Pancreas (tissue), 10 donors: ENCODE measurements at places on chromosomes 2 and 18.

GRCh38 chr2:60717691-60718090, 38.4 kb upstream of the PAPOLG start:
- DNase-seq, result no peak
- H3K27me3 ChIP-seq, result no peaks in the 10 kb centered on the region
- no peaks in the 10 kb centered on the region for H3K36me3 ChIP-seq
- H3K4me1 ChIP-seq, result no peaks in the 10 kb centered on the region

- DNase-seq, result no peak
- no peaks in the 10 kb centered on the region for H3K27me3 ChIP-seq
- H3K4me3 ChIP-seq, result no peak overlapping the region
- H3K4me1 ChIP-seq, result no peaks in the 10 kb centered on the region
- no peak overlapping the region for H3K27ac ChIP-seq
Observed at GRCh38 chr2:199336546-199336945, 121.2 kb downstream of the SATB2 start.

DNA sequence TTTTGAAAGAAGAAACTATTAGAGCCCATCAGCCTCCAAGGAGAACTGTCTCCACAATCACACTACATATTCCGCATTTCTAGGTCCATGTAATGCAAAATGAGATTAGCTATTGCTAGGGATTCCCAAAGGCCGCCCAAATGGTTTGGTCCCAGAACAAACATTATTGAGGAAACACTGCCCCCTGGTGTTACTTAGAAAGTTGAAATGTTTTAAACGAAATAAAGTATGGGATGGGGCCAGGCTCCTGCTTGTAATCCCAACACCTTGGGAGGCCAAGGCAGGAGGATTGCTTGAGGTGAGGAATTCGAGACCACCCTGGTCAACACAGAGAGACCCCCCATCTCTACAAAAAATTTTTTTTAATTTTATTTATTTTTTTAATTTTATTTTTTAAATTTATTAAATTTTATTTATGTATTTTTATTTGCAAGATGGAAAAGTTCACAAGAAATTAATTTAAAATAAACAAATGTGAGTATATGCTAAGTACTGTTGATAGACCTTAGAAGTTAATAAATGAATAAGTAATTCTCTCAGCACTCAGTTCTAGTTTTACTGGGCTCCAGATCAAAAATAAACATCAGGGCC, 5.5 kb downstream of the NHEJ1 start:
- no peak for DNase-seq
- no peak overlapping the region for H3K4me3 ChIP-seq
- no peaks in the 10 kb centered on the region for H3K27me3 ChIP-seq

GRCh38 chr2:22901471-22902179, 483.4 kb upstream of the KLHL29 start:
- no peak for DNase-seq
- H3K4me1 ChIP-seq, result no peaks in the 10 kb centered on the region
- H3K27ac ChIP-seq, result no peak overlapping the region
- H3K4me3 ChIP-seq, result no peak overlapping the region
- no peaks in the 10 kb centered on the region for H3K27me3 ChIP-seq
- H3K36me3 ChIP-seq, result no peaks in the 10 kb centered on the region

GRCh38 chr2:112946086-112946485, 31.7 kb upstream of the IL36G start:
- no peaks in the 10 kb centered on the region for H3K36me3 ChIP-seq
- no peaks in the 10 kb centered on the region for H3K4me1 ChIP-seq
- no peak overlapping the region for H3K4me3 ChIP-seq
- DNase-seq, result no peak
- H3K27me3 ChIP-seq, result no peaks in the 10 kb centered on the region
- H3K27ac ChIP-seq, result no peak overlapping the region

GRCh38 chr2:160701822-160702221, 208.2 kb upstream of the RBMS1 start:
- H3K27me3 ChIP-seq, result no peaks in the 10 kb centered on the region
- no peak overlapping the region for H3K4me3 ChIP-seq
- H3K4me1 ChIP-seq, result no peaks in the 10 kb centered on the region
- H3K36me3 ChIP-seq, result no peaks in the 10 kb centered on the region
- DNase-seq, result no peak

DNA sequence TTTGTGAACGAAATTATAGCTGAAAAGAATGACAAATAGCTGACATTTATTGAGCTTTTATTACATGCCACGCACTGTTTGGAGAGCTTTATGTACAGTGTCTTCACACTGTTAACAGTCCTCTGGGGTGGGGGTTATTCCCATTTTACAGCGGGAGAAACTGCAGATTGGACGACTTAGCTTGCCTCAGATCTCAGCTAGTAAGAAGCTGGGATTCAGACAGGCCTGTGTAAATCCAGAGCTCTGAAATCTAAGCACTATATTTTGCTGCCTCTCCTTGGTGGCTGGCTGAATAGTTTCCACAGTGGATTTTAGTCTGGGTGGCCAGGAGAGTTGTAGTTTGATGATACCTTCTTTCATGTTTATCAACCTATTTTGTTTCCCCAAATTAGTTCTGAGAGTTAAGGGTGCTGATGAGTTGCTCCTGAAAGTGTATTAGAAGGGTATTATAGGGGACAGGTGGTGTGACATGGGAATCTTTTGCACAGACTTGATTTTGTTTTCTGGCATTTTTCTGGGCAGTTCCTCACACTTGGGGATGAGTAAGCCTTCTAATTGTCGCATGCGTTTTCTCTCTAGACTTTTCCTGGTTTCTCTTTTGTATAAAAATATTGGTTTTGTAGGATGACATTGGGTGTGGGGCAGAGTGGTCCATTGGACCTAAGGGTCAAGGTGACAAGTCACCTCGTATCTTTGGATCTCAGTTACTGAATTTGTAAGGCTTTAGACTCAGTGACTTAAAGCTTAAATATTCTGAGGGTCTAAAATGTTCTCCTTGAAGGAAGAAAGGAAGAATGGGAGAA, 1.5 kb downstream of the ACSL3 start:
- no peaks in the 10 kb centered on the region for H3K27me3 ChIP-seq
- H3K27ac ChIP-seq, result peak overlapping the region; percentile 93

DNA sequence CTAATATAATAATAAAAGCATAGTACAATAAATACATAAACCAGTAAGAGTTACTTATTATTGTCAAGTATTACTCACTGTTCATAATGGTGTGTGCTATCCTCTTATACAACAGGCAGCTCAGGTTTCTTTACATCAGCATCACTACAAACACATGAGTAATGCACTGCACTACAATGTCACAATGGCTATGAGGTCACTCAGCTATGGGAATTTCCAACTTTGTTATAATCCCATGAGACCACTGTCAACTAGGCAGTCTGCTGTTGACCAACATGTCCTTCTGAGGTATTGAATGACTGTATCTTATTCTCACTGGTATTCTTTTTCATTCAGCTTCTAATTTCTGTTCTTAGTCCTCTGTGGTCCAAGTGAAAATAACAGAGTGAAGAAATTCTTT, 250.4 kb upstream of the DSEL start:
- no peak overlapping the region for H3K4me3 ChIP-seq
- H3K4me1 ChIP-seq, result no peaks in the 10 kb centered on the region
- no peaks in the 10 kb centered on the region for H3K36me3 ChIP-seq
- DNase-seq, result no peak
- H3K27ac ChIP-seq, result no peak overlapping the region

DNA sequence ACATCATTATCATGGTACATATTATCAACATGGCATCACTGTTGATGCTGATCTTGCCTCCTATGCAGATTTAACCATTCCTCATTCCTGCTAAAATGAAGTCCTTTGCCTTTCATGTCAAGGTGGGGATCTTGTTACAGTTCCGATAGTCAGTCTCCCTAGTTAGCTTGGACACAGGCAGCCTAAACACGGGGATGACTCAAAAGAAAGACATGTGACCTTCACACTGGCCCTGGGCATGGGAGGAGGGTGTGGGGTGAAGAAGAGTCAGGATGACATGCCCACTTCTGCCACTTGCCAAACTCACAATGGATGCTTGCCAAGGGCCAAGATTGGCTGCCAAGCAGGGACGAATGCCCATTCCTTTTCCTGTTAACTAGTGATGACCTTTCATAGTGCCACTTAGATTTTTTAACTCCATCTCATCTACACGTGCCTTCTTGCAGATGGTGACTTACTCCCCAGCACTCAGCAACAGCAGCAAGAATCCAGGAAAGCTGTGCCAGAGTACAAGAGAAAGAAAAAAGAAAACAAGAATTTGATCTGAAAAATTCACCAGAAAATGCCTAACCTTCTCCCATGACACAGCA, 13.9 kb upstream of the SLC1A4 start:
- no peaks in the 10 kb centered on the region for H3K4me1 ChIP-seq
- no peaks in the 10 kb centered on the region for H3K36me3 ChIP-seq
- no peaks in the 10 kb centered on the region for H3K27me3 ChIP-seq
- DNase-seq, result no peak
- H3K4me3 ChIP-seq, result no peak overlapping the region
- H3K27ac ChIP-seq, result no peak overlapping the region

GRCh38 chr2:176669398-176670174, 400.3 kb downstream of the MTX2 start:
- H3K27me3 ChIP-seq, result no peaks in the 10 kb centered on the region
- no peaks in the 10 kb centered on the region for H3K4me1 ChIP-seq
- no peak overlapping the region for H3K27ac ChIP-seq
- DNase-seq, result no peak

- no peak overlapping the region for H3K27ac ChIP-seq
- no peaks in the 10 kb centered on the region for H3K4me1 ChIP-seq
Observed at GRCh38 chr18:46141199-46141598, 37.0 kb downstream of the HAUS1 start.

DNA sequence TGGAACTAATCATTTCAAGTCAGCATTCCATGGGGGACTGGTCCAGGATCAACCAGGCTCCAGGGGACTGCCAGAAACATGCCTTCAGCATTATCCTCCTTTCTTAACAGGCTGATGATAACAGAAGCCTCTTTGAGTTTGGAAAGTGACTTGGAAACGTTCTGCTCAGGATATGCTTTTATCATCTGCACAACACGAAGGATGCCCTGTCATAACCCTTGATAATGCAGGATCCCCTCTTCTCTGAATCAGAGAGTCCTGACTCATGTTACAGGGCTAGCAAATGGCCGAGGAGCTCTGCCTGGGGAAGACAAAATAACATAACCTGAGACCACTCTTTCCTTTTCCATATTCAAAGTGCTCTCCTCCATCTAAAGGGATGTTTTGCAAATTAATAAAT, 6.7 kb downstream of the SCYGR3 start:
- H3K27ac ChIP-seq, result no peak overlapping the region
- DNase-seq, result no peak
- H3K4me1 ChIP-seq, result no peaks in the 10 kb centered on the region
- H3K27me3 ChIP-seq, result no peaks in the 10 kb centered on the region

DNA sequence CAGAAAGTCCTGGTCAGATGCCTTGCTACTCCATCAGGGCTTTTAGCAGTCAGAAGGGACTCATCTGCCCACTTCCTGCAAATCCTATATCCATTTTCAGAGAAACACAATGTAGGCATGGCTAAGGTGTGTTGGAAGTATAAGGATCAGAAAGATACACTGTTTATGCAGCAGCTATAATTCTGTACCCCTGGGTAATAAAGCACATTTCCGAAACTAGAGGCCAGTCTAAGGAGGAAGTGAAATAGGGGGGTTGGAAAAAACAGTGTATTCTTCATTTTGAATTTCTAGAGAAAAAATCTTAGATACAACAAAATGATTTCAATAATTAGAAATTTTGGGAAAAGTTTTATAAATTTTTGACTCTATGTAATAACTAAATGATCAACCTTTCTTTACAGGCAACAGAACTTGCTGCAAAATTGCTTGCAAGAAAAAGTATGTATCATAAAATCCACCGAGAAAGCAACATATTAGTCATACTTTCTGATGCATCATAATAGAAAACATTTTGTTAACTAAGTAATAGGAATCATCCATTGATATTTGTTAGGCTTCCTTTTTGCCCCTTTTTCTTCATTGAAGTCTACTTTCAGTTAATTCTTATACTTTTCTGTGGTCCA, 47.4 kb downstream of the FSIP2 start:
- no peak overlapping the region for H3K27ac ChIP-seq
- H3K36me3 ChIP-seq, result no peaks in the 10 kb centered on the region
- H3K4me3 ChIP-seq, result no peak overlapping the region
- DNase-seq, result no peak
- no peaks in the 10 kb centered on the region for H3K4me1 ChIP-seq
- no peaks in the 10 kb centered on the region for H3K27me3 ChIP-seq

DNA sequence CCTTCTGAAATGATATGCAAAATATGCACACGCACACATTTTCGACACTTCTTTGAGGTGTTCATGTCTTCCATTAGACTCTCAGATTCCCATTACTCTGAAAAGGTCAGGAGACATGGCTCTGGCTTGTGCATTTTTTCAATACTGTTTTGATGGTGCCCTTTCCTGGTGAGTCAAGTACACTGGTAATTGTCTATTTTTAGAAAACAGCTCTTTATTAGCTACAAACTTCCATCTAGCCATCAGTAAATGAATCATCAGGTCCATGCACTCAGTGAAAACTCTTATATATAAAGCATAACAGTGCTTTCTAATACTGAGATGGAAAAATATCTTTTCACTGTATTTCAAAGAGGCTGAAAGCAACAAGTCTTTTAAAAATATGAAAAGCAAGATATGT, 194.9 kb downstream of the GALNT1 start:
- no peaks in the 10 kb centered on the region for H3K4me1 ChIP-seq
- no peaks in the 10 kb centered on the region for H3K27me3 ChIP-seq
- no peak for DNase-seq
- no peak overlapping the region for H3K27ac ChIP-seq

DNA sequence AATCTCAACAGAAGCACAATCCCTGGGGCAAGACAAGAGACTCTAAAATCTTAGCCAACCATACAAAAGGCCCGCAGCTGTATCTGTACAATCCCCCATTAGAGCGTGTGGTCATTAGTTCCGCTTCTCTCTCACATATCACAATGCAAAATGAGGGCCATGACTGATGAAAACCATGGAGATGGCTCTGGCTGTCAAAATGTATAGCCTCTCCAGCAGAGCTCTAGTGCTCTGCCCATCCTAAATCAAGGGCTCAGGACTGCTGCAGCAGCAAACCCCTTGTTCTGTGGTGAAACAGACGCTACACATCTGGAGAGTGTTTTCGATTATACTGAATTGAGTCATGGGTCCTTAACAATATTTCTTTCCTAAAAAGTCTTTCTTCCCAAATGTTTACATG, 221.0 kb downstream of the PID1 start:
- H3K27me3 ChIP-seq, result no peaks in the 10 kb centered on the region
- H3K36me3 ChIP-seq, result no peaks in the 10 kb centered on the region
- no peak overlapping the region for H3K27ac ChIP-seq

GRCh38 chr18:69172046-69172445, 228.6 kb upstream of the DOK6 start:
- H3K4me3 ChIP-seq, result no peak overlapping the region
- H3K27me3 ChIP-seq, result no peaks in the 10 kb centered on the region
- DNase-seq, result no peak
- H3K36me3 ChIP-seq, result no peaks in the 10 kb centered on the region
- no peaks in the 10 kb centered on the region for H3K4me1 ChIP-seq

- H3K27ac ChIP-seq, result no peak overlapping the region
- no peaks in the 10 kb centered on the region for H3K27me3 ChIP-seq
- H3K4me3 ChIP-seq, result no peak overlapping the region
- DNase-seq, result no peak
- H3K36me3 ChIP-seq, result no peaks in the 10 kb centered on the region
Observed at GRCh38 chr18:77220726-77221125, 28.9 kb upstream of the GALR1 start.
